ENCODE measurements at places on chromosomes 1 and 21. TPM values are rescaled to one million over a fixed set of nuclear protein-coding genes. Genes with fewer than 3 reads are reported as not detected.

The OR2T33 gene
- total RNA-seq: not detected

The F13B gene
- total RNA-seq: not detected

The RAB7B gene
- 8.1 TPM for total RNA-seq

The LAD1 gene
- total RNA-seq: 0.29 TPM

Measured in astrocyte (in vitro differentiated cells and primary cell).